ENCODE measurements at places on chromosomes 2 and 18. TPM values are rescaled to one million over a fixed set of nuclear protein-coding genes. Genes with fewer than 3 reads are reported as not detected.

DNA sequence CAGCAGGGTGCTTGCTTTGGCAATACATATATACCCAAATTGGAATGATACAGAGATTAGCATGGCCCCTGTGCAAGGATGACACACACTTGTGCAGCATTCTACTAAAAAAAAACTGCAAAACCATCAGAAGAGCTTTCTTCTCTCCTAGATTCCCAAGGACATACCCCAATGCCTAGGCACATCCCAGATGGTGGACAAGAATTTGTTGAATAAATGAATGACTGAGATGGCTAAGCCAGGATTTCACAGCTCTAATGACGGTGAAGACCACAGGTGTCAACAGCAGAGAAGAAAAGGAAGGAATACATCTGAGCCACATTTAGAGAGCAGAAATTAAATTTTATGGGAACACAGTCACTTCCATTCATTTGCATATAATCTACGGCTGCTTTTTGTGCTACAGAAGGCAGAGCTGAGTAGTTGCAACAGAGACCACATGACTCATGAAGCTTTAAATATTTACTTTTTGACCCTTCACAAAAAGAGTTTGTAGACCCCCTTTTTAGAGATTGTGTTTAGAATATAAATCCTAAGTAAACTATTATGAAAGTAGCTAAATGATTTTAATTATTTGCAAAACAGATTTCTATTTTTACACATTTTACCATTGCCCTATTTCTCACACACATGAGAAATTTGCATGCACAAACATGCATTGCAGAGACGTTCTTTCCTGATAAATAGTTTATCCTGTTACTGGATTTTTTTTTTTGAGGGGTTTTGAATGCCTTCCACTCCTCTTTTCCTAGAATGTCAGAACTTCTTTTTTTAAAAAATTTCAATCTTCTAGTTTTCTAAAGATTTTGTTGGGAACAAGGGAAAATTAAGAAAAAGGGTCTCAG is 119.0 kb downstream of the PMAIP1 start:
- no peak for DNase-seq

DNA sequence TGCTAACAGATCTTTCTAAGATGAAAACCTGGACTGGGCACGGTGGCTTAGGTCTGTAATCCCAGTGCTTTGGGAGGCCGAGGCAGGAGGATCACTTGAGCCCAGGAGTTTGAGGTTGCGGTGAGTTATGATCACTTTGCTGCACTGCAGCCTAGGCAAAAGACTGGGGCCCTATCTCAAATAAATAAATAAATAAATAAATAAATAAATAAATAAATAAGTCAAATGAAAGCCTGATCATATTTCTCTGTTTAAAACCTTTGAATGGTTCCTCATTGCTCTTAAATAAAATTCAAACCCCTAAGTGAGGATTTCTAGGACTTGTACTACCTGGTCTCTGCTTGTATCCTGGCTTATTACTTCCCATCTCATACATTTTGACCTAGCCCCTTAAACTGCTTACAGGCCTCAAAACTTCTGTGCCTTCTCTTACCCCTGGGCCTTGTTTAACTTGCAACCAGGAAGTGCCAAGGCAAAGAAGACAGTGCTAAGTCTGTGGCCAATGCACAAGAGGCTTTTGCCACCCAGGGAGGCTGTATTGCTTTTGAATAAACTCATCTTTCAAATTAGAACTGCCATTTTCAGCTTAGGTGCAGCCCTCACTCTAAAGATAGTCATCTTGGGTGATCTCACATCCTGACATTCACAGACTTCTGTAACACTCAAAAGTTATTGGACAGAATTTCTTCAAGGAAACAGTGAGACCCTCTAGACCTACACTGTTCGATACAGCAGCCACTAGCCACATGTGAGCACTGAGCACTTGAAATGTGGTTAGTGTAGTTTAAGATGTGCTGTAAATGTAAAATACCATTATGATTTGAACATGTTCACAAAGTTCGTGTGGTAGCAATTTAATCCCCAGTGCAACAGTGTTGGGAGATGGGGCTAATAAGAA is 73.7 kb downstream of the POLE4 start:
- DNase-seq, result no peak

Gene ZNF407
- total RNA-seq, result 11.3 TPM

Gene DNER
- total RNA-seq, result 15.9 TPM

Gene DPYSL5
- total RNA-seq, result 51.1 TPM

DNA sequence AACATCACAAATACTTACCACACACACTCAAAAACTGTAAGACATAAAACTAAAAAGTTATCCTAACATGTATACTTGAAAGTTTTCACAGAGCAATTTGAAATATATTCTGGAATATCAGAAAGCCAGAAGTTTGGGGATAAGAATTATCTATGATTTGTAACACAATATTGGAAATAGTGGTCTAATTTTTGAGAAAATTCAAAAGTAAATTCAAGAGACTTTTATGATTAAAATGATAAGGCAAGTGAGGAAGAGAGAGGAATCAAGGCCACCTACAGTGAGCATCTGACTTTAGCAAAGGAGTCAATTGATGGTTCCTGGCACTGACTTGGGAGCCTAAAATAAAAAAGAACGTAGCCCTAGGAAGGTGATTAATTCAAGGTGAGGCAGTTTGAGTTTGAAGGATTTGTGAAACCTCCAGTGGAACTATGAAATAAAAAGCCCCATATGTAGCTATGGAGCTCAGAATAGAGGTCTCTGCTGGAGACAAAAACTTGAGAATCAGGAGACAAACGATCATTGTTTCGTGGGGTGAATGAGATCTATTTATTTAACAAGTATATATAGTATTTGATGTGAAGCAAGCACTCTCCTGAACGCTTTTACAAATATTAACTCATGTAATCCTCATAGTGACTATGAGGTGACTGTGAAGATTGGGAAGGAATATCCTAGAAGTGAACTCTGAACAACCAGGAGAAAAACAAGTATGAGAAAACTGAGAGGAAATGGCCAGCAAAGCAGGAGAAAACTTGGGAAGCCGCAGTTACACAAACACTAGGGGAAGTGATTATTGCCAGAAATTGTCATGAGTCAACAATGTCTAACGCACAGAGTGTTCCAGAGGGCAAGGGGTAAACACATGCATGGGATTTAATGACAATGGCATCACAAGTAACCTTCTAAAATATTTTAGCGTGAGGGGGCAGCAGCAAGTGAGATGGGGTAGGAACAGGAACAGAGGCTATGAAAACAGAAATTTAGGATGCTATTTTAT is 12.8 kb downstream of the TFPI start:
- DNase-seq, result no peak

Gene CNNM3
- 28.3 TPM for total RNA-seq

All from type B pancreatic cell (in vitro differentiated cells).